ENCODE measurements at places on chromosomes 13 and 19.

GRCh38 chr13:105144936-105145335 is 1390.5 kb downstream of the EFNB2 start:
- no peak for DNase-seq

GRCh38 chr19:1248786-1249297 is 459 bp downstream of the MIDN start:
- peak; percentile 85 for DNase-seq

DNA sequence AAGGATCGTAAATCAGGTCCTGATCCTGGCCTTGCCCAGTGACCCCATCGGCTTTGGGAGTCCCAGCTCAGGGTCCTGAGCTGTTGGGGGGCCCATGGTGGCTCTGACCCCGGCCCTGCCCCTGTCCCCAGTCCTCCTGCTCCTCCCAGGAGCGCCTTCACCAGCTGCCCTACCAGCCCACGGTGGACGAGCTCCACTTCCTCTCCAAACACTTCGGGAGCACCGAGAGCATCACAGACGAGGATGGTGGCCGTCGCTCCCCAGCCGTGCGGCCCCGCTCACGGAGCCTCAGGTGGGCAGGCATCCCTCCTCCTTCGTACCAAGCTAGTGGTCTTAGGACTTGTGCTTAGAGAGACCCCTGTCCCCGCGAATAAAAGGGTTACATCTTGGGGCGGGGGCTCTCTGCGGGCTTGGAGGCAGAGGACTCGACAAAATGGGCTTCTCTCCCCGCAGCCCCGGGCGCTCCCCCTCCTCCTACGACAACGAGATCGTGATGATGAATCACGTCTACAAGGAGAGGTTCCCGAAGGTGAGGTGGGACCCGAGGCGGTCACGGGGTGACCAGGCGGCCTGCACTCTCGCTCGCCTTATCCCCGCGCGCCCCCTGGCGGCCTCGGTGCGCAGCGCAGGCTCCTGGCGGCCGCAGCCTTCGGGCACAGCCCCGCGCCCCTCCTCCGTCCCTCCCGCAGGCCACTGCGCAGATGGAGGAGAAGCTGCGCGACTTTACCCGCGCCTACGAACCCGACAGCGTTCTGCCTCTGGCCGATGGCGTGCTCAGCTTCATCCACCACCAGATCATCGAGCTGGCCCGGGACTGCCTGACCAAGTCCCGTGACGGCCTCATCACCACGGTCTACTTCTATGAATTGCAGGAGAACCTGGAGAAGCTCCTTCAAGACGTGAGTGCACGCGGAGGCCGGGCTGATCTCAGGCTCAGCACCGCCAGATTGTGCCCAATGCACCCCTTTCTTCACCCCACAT is 9.1 kb downstream of the MAST1 start:
- DNase-seq: peak; percentile 84

- DNase-seq: no peak
Measured at GRCh38 chr13:35926859-35927530, 204.2 kb downstream of the DCLK1 start.

DNA sequence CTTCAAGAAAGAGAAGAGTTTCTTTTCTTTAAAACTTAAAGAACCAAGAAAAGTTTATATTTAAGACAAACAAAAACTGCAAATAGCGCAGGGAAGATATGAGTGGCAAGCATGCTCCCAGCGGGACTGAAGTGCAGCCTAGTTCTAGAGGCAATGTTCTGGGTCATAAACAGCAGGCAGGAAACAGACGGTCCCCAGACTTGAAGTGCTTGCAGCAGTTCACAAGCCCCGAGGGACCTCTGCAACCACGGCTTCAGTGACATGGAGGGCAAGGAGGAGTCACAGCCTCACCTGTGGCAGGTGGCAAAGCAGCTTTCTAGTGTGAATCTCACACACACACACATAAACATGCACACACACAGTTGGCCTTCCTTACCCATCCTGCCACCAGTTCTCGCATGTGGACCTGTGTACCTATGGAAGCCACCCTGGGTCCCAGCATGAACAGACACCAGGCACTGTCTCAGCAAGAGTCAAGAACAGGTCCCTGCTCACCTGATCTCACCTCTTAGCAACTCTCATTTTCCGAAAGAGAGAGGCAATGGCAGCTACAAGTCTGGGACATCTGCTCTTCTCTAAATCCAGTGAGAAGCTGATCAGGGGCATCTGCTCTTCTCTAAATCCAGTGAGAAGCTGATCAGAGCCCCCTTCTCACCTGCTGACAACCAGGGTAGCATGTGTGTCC is 162.0 kb downstream of the EFNB2 start:
- no peak for DNase-seq
